ENCODE measurements at places on chromosomes 3 and 15. TPM values are rescaled to one million over a fixed set of nuclear protein-coding genes. Genes with fewer than 3 reads are reported as not detected.

Gene SPINK8
- not detected for total RNA-seq

Gene EIF4E3
- 52.6 TPM for total RNA-seq

Gene OR5K2
- not detected for total RNA-seq

Gene ECE2
- not detected for total RNA-seq

Gene FES
- total RNA-seq: 17.1 TPM

Gene RLBP1
- total RNA-seq: not detected
